ENCODE measurements at places on chromosomes 2 and 18. TPM values are rescaled to one million over a fixed set of nuclear protein-coding genes. Genes with fewer than 3 reads are reported as not detected.

- DNase-seq: no peak
These were observed 29.6 kb upstream of the ENOSF1 start for GRCh38 chr18:741931-742512.

DNA sequence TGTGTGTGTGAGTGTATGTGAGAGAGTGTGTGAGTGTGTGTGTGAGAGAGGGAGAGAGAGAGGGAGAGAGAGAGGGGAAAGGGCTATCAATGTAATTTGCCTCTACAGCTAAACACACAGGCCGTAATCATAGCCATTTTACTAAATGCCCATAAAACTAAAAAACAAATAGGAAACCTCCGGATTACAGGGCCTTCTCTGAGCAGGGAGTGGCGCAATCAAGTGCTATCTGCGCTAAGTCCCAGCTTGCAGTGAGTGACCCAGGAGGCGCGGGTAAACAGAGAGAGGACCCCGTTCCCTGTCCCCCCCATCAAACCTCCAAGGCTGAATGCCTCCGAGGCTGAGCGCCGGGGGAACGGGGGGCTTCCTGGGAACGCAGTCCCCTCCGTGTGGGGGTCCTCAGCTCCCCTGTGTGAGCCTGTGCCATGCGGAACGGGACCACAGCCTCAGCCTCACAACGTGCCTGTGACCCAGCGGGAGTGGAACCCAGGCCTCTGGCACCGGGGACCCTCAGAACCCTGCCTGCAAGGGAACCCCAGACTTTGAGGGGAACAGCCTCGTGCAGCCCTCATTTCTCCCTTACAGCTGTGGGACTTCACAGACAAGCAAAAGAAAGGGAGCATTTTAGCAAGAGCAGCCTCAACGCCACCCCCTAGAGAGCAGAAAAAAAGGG lies 54.7 kb upstream of the ID2 start:
- peak; percentile 50 for DNase-seq

LONRF2 gene
- total RNA-seq: 14.2 TPM

GRCh38 chr2:175742367-175742766 lies 259.7 kb downstream of the LNPK start:
- no peak for DNase-seq

GRCh38 chr2:220981926-220982325 lies 590.2 kb downstream of the EPHA4 start:
- no peak for DNase-seq

GRHL1 gene
- 2.8 TPM for total RNA-seq

GRCh38 chr2:49175831-49176230 lies 21.5 kb upstream of the FSHR start:
- DNase-seq: no peak
